ENCODE measurements at places on chromosomes 6 and 20.

GRCh38 chr6:48747471-48747870 lies 636.5 kb upstream of the PTCHD4 start:
- DNase-seq: no peak

GRCh38 chr20:25087186-25087929 lies 5.4 kb upstream of the VSX1 start:
- DNase-seq: no peak

DNA sequence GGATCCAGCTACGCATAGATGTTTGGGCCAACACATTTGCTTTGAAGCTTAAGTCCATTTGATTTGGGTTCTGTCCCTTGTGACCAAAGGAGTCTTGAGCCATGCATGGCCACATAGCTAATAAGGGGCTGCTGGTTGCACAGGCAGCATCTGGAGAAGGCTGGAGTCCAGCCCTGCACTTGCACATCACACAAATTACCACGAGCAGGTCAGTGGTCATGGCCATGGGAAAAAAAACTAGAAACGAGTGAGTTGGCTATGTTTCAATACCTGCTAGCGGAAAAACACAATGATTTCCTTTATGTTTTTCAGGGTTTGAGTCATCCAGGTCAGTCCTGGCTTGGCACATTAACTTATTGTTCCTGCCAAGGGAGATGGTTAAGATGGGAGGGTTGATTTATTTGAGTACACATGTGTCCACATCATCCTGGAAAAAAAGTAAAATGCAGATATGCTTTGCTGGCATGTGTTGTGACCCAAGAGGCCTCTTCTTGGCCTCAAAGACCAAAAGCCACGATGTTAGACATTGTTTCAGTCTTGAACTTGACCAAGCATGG lies 5.6 kb upstream of the STX16 start:
- no peak for DNase-seq

GRCh38 chr20:20477444-20478041 lies 109.6 kb downstream of the INSM1 start:
- DNase-seq: no peak

- DNase-seq: no peak
These were observed 50.8 kb upstream of the SPTLC3 start for GRCh38 chr20:12957968-12958367.

DNA sequence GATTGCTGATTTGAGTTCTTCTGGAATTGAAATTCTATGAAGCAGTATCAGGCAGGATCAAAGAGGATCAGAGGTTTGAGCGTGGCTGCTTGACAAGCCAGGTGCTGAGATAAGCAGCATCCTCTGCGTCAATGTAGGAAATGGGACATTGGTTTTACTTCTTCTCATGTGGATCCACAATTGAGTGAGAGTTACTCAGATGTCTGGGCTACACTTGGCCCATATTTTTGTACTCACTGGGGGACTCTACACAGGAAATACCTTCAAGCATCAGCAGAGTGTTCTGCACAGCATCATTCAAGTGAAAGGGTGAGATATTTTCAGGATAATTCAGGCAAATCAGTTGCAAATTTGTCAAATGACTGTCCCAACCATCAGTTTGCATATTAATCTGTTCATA lies 613.9 kb upstream of the ARID1B start:
- no peak for DNase-seq

- no peak for DNase-seq
These were observed 32.6 kb downstream of the KCNQ2 start for GRCh38 chr20:63439866-63440265.

DNA sequence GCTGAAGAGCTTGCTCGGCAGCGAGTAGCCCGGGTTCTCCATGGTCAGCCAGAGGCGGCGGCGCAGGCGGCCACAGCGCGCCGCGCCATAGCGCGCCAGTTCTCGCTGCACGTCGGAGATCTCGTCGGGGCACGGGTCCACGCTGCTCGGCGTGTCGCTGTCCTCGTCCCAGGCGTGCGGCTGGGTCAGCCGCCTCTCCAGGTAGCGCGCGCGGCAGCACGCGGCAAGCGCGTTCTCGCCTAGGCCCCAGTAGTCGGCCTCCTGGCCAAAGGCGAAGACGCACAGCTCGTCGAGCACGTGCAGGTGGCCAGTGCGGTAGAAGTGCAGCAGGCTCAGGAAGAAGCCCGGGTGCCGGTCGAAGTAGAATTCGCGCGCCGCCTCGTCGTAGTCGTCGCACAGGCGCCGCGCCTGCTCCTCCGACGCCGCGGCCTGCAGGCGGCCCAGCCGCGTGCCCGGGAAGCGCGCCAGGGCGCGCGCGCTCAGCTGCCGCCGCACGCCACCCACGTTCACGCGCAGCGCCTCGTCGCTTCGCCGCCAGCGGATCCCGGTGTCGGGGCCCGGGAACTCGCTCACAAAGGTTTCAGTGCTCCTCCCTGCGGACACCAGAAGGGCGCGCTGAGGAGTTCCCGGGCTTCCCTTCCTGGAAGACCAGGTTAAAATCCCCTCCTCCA lies 2.7 kb downstream of the KCNS1 start:
- DNase-seq: no peak

- no peak for DNase-seq
These were observed 230.7 kb upstream of the BTBD3 start for GRCh38 chr20:11686820-11687543.

DNA sequence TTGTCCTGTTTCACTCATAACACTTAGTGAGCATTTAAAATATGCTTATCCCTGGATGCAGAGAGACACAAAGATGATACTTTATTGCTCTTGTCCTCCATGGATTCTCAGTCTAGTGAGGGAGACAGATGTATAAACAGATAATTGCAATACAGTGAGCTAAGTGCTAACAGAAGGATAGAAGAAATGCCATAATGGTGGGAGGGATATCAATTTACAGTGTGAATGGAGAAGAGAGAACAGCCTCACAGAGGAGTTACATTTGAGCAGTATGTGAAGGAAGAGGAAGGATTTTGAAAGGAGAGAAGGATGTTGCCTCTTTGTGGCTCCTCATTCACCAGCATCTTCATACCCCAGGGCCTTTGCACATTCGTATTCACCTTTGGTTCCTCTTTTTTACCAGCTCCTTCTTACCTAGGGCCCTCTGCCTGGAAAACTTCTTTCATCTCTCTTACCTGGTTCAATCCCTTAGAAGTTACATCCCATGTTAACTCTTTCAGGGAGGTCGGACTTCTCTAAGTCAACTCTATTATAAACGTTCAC lies 341.7 kb downstream of the PRL start:
- no peak for DNase-seq

DNA sequence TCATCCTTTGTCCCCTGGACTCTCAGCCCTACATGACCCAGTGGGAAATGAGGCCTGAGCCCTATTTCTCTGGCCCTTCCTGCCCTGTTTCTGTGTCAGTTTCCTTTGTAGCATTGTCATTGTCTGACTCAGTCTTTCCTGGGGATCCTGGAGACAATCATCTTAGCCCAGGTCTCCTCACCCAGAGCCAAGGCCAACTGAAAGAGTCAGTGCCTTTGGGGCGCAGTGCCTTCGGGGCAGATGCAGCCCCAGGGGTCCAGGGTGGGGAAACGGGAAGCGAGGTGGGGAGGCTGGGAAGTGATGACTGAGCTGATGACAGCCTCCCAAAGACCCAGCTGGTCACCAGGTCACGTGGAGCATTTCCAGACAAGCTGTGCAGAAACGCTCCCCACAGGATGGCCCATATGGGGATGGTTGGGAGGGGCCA lies 93.3 kb upstream of the SULF2 start:
- DNase-seq: no peak
